ENCODE measurements at places on chromosomes 5 and 9.

GRCh38 chr9:27351438-27351837 is 54.5 kb upstream of the EQTN start:
- DNase-seq = no peak

DNA sequence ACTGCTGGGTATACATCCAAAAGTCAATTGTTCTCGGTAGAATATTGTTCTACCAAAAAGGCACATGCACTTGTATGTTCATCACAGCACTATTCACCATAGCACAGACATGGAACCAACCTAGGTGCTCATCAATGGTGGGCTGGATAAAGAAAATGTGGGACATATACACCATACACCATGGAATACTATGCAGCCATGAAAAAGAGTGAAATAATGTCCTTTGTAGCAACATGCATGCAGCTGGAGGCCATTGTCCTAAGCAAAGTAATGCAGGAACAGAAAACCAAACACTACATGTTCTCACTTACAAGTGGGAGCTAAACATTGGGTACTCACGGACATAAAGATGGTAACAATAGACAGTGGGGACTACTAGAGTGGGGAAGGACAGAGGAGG is 145.5 kb downstream of the APBA1 start:
- no peak for DNase-seq

- no peak for DNase-seq
These were observed 25.4 kb upstream of the TOMM5 start for GRCh38 chr9:37617832-37618231.

- no peak for DNase-seq
These were observed 123.0 kb upstream of the SLC27A6 start for GRCh38 chr5:128842241-128842640.

- no peak for DNase-seq
These were observed 264.7 kb downstream of the ACTL7B start for GRCh38 chr9:108591121-108591520.

- no peak for DNase-seq
These were observed 69.8 kb downstream of the RPS23 start for GRCh38 chr5:82208371-82208770.

GRCh38 chr9:77819657-77820056 is 171.5 kb upstream of the GNA14 start:
- no peak for DNase-seq

GRCh38 chr5:158320178-158320674 is 461.3 kb upstream of the CLINT1 start:
- no peak for DNase-seq

GRCh38 chr9:133282464-133283238 is 7.7 kb upstream of the ABO start:
- no peak for DNase-seq

DNA sequence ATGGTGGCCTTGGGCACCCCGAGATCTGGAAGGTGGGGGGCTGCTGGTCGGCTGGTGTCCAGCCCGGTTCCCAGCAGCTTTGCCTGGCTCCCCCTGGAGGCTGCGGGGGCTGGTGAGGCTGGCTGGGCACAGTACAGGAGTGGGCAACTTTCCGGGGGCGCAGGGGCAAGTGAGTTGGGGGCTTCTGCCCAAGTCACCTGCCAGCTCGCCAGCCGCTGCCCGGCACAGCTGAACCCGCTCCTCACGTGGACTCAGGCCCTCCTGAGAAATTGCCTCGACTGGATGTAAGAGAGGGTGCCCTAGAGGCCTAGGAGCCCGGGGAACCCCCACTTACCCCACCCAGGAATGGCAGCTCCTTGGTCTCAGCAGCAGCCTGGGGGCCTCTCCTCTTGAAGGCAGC is 15.4 kb downstream of the KCNT1 start:
- no peak for DNase-seq

- DNase-seq = peak; percentile 43
These were observed 457 bp downstream of the UGCG start for GRCh38 chr9:111896942-111897600.

- DNase-seq = no peak
These were observed 208.8 kb downstream of the KIF4B start for GRCh38 chr5:155222393-155222792.

DNA sequence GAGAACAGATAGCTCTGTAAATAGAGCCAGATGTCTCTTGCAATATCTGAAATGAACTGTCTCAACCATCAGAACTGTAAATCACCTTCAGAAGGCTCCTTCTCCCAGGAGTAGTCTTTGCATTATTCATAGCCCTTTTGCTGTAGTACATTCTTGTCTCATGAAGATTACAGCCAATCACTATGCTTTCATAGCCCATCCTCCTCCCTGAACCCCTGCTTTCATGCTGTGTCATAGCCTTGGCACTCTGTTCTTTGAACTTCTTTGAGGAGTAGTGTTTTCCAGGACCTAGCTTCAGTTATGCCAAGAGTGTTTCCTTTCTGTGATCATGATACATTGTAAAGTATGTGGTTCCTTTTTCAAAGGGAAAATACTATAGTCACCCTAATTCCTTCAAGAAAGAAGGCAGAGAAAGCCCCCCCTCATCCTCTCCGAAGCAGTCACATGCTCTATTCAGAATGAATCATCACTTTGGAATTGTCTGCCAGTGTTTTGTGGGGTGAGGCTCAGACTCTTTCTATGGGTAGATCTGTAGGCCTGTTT is 61.1 kb downstream of the GRIA1 start:
- DNase-seq = no peak

- no peak for DNase-seq
These were observed 73.0 kb downstream of the ENC1 start for GRCh38 chr5:74567411-74567995.

DNA sequence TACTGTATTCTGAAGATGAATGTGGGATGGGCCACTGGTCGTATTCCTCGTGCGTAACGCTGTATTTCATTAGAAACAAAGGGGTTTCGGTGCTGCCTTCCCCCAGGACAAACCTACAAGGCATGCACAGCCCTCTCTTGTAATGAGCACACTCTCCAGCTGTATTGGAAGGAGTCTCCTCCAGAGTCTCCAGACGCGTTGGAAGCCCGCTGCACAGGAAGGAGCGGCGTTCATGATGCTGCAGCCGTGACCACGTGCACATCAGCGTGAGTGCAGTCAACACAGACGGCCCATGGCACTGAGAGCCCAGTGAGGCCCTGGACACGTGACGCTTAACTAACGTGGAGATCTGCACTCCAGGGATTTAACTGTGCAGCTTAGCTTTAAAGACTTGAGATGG is 209.0 kb upstream of the IRX1 start:
- DNase-seq = no peak

DNA sequence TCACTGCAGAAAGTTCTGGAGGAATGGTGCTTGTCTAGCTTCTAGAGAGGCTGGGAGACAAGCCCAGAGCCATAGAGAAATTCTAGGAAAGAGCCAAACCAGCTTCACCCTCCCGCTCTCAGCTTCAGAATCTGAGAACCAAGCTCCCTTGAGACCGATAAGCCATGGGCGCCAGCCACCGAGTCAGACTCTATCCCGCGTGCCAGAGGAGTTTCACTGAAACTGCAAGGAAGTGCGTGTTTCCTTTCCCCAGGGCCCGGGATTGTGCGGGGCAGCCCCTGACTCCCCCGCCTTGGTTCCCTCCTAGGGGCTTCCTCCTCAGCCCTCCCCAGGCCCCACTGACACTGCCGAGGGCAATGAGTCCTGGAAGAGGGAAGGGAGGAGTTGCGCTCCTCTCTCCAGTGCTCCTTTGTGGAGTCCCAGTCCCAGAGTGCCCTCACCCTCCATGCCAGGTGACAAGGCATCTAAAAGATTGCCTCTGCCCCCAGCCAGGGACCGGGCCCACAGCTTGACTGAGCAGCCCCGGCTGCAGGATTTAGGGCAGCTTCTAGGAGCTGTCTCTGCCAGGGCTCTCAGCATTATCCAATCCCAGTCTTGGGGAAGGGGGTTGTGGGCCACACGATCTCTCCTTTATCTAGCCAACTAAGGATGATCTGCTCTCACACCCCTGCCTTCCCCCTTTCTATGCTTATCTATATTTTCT is 18.4 kb upstream of the TCF7 start:
- no peak for DNase-seq

- DNase-seq = peak; percentile 42
These were observed 23.2 kb downstream of the TTF1 start for GRCh38 chr9:132383462-132383883.

- no peak for DNase-seq
These were observed 118.8 kb downstream of the GAPVD1 start for GRCh38 chr9:125380406-125380805.

DNA sequence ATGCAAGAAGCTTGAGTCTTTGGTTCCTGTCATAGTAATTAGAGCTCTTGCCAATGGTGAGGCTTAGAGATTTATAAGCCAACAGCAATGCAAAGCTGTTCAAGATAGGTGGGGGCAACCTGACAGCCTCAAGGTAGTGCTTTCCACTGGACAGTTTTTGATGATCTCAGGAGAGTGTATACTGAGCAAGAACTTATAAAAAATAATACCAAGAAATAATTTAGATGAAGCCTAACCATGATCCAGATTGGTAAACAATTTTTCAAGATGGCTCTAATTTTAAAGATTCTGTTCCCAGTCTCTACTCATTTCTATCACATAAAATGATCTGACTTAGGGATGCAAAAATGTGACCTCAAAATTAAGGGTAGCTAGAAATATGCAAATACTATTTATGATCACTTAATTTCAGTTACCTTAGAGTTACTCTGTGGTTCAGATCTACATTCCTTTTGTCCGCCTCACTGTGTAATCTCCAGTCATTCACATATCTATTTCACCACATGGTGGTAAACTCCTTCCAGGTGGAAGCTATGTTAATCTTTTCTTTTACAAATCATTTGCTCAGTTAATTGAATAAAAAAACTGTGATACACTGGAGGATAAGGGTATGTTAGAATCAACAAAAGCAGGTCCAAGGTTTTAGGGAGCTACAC is 1228.0 kb upstream of the C9orf72 start:
- no peak for DNase-seq

DNA sequence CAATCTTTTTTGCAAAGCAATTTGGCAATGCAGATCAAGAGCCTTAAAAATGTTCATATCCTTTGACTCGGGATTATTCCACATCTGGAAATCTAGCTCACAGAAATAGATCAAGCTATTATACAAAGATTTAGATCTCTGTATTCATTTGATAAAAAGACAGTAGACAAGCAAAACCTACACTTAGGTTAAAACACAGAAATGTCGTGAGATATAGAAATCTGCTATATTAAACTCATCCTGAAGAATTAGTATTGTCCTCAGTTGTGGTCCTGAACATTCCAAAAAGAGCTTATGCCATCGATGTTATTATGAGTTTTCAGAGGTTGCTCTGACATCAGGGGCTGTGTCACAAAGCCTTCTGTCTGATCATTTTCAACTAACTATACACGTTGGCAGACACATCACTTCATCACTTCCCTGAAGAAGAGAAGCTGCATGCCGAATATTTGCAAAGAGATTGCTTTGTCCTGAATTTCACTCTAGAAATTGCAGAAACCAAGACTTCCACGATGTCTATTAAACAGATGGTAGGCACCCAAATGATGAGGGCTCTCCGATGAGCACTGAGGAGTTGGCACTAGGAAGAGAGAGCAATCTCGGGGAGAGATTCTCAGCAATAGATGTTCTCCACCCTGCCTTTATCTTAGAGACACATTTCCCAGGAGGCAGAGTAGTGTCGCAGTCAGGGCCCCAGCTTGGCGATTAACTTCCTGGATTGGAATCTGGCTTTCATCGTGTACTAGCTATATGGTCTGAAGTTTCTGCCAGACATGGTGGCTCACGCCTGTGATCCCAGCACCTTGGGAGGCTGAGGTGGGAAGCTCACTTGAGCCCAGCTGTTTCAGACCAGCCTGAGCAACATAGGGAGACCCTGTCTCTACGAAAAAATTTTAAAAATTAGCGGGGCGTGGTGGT is 1.9 kb upstream of the UBTD2 start:
- no peak for DNase-seq

DNA sequence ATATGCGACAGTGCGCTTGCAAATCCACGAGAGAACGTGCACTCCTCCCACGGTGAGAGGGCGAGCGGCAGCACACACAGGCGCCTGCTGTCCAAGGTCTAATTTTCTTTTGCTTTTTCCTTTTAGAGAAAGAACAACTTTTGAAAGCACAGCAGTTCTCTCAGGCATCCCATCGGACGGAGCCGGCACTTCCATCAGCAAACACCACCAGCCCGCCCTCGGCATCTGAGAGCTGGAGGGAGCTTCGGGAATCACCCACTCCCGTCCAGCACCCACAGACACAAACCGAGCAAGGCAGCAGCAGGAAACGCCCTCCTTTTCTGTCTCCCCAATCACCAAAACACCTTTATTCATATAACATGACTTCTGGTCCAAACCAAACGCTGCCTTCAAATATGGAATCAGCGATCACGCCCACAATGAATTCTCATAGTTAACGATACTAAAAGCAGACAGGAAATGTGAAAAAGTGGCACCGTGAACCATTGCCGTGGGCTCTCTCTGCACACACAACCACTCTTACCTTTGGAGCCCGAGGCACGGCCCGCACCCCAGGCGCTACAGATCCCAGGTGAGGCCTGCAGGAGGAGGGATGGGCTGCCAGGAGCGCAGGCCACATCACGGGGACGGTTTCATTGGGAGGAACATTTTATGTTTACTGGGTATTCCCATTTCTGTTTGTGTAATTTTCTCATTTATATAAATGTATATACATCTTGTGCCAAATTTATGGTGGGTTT is 14.2 kb downstream of the LPCAT1 start:
- DNase-seq = no peak

DNA sequence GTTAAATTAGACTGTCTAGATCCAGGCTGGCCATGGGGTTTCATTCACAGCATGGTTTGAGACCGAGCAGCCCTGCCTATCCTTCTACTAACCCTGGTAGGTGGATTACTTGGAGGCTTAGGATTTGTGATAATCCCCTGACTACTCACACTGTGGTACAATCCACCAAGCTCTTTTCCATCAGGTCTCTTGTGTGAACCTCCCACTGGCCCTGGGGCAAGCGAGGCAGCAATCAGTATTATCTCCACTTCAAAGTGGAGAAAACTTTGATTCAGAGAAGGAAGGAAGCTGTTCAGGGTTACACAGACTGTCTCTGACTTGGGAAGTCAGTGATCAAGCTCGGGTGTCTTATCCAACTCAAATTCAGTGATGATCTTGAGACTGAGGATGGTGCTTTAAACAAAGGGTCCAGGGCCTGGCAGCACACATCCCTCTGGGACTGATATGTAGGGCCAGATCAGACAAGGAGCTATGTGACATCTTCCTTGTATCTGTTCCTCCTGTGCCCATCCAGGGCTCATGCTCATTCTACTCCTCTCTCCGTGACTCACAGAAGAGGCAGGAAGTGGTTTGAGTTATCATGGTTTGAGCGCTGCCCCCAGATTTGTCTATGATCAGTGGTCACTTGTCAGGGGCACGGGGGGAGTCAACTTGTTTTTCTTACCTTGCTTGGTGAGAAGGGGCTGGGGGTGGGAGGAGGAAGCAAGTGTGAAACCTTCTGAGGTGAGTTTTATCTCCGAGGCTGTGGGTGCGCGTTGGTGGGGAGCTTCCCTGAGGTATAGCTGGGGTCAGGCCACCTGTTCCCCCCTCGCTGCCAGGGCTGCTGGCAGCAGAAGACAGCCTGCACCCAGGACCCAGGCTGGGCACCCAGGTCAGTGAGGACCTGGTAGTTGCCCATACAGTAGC is 48.6 kb downstream of the RGS3 start:
- peak; percentile 45 for DNase-seq

DNA sequence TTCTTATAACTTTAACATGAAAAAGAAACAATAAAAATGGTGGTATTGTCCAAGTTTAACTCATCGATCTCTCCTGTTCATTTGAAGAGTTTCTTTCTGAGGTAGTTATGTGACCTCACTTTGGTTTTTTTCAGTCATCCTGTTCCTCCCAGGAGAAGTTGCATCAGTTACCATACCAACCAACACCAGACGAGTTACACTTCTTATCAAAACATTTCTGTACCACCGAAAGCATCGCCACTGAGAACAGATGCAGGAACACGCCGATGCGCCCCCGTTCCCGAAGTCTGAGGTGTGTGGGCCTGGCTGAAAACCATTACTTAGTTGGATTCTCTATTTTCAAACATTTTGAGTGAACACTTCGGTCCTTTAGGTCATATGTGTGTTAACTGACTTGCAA is 96.3 kb downstream of the CD180 start:
- DNase-seq = no peak

Data from stimulated activated naive B cell treated with anti-CD40 and anti-IgM and Interleukin-4, amounts not matched to agents 10 μg/mL and 1 μg/mL and 100 μg/mL, for 72 hours (primary cell).